ENCODE measurements at places on chromosomes 1 and 21.

- peak; percentile 16 for DNase-seq
These were observed 142.8 kb downstream of the ZZZ3 start for GRCh38 chr1:77539519-77540142.

DNA sequence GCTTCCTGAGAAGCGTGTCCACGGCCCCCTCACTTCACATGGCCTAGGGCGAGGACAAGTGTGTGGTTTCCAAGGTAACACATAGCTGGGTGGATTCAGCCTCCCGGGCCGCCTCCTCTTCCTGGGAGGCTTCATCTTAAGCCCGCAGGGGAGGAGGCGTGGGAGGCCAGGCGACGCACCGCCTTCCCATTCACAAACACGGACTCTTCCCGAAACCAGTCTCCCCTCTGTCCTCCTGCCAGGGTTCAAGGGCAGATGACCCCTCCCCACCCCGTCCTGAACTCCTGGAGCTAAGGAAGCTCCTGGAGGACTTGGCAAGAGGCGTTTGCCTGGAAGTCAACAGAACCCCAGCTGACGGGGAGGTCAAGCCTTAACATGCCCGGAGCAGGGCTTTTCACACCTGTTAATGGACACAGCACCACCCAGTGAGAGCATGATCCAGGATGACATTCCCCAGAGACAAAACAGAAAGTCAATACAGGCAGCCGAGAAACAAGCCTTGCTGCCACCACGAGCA, 56.7 kb downstream of the KCNN3 start:
- no peak for DNase-seq

DNA sequence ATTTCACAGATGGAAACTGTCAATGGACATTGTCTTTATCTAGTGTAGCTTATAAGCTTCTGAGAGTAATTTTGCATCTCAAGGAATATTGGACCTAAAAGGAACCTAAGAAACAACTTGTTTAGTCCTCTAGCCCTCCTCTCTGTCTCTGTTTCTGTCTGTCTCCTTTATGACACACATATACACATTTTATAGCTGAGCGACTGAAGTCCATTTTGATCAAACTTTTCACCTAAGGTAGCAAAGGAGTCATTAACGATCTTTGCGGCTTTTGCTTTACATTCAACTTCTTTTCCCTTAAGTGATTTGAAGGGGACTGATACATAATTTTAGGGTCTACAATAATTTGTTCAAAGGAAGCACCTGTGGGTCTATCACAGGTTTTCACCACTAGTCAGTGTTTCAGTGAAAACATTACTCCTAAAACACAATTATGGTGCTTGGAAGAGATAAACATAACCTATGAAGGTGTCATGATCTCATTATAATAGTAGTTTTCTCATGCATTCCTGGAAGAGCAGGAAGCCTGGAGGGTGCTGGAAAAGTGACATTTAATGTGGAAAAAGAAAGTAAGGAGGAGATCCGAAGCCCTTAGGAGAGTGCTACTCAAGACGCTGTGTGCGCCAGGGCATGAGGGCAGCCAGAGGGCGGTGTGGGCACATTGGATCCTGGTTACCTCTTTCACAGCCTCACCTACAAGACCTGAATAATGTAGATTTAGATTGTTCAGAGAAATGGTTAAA, 248.6 kb downstream of the DNM3 start:
- DNase-seq: no peak

DNA sequence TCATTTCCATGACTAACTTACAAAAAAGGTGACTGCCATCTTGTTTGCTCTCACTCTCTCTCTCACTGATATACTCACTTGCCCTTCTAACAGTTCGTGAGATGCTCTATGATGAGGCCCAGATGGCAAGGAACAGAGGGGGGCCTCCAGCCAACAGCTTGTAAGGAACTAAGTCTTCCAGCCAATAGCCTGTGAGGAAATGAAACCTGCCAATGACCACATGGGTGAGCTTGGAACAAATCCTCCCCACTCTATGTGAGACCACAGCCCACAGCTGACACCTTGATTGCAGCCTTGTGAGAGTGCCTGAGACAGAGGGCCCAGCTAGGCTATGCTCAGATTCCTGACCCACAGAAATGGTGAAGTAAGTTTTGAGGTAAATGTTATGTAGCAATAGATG, 153.7 kb downstream of the HHIPL2 start:
- DNase-seq: no peak

GRCh38 chr1:233664253-233664652, 50.3 kb downstream of the KCNK1 start:
- no peak for DNase-seq

GRCh38 chr1:200414657-200415056, 4.8 kb upstream of the ZNF281 start:
- DNase-seq: no peak

GRCh38 chr1:113103048-113103447, 30.1 kb downstream of the LRIG2 start:
- DNase-seq: no peak

- no peak for DNase-seq
These were observed 87.0 kb downstream of the SYT14 start for GRCh38 chr1:210024996-210025395.

DNA sequence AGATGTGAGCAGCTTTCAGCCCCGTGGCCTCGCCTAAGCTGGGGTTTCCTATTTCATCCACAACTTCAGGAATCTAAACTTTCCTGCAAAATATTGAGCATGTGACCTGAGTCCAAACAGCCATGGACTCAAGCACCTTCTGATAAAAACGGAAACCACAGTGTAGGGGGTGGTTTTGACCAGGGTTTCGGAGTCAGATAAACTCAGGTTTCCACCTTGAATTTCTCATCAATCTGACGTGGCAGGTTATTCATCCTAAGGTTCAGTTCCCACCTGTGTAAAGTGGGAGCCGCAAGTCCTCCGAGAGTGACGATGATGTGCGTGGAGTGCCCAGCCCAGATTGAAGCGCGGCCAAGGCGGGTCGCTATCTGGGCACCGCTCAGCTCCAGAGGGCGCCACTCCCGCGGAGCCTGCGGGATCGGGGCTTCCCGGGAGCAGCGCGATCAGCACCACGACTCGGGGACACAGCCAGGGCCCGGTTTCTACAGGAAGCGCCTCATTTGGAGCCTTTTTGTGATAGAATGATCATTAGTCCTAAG, 871 bp upstream of the ETS2 start:
- peak; percentile 31 for DNase-seq

GRCh38 chr1:218430346-218430745, 85.2 kb downstream of the TGFB2 start:
- no peak for DNase-seq

GRCh38 chr1:91799159-91799558, 86.8 kb downstream of the TGFBR3 start:
- no peak for DNase-seq

- no peak for DNase-seq
These were observed 108.3 kb downstream of the TNR start for GRCh38 chr1:175635092-175635491.

GRCh38 chr1:240492832-240493440, 119.0 kb downstream of the GREM2 start:
- DNase-seq: no peak

- no peak for DNase-seq
These were observed 1.2 kb downstream of the CHRM3 start for GRCh38 chr1:239387304-239388158.

Data from hippocampal formation (tissue), 2 donors.